ENCODE measurements at places on chromosomes 5 and 9.

- peak; percentile 66 for DNase-seq
Measured at GRCh38 chr5:37370550-37370863, 399 bp downstream of the NUP155 start.

DNA sequence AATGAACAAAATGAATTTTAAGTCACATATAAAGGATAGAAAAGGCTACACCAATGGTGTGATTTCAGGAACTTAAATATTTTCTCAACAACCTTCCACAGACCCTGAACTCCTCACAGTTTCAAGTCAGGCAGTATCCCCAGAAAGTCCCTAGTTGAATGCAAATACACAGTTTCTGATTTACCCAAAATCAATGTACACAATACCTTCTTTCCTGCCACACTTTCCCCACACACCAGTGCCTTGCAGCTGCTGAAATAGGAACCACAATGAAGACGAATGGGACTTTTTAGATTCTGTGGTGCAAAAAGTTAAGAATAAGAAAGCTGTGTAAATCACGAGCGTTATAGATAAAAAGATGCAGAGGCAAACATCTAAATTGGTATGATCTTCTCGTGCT is 552.4 kb upstream of the MEF2C start:
- DNase-seq = no peak

DNA sequence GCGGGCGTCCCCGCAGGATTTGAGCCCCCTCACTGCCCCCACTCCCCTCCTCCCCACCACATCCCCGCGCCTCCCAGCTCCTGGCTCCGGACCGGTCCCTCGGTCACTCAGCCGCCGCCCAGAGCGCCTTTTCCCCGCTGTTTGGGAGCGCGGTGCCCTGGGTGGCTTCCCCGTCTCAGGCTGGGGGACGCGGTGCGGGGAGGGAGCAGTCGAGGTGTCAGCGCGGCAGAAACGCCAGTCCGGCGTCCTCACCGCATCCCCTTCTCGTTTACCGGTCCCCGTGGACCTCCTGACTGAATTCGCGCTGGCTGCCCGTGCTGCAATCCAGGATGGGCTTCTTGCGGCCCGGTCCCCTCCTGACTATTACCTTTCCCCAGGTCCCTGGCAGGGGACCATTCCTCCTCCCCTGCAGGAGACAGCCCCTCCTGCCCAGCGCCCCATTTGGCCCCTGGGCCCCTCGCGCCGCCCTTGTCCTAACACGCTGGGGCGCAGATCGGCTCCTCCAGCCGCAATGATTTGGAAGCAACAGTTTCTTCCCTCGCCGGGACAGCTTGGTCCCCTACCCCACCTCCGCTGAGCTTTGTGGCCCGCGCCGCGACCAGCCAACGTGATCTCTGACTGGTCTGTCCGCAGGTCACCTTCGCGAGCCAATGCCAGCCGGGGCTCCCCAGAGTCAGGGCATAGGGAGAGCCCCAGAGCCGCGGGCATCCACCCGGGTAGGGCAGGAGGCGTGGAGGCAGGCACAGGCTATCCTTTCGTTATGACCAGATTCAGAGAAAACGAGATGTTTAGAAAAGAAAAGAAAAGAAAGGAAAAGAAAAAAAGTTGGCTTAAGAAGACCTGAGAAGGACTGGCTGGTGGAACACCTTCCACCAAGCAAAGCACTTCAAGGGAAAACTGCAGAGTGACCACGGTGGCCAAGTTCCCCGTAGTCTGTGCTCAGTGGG is 1.2 kb downstream of the ANKRD33B start:
- no peak for DNase-seq

DNA sequence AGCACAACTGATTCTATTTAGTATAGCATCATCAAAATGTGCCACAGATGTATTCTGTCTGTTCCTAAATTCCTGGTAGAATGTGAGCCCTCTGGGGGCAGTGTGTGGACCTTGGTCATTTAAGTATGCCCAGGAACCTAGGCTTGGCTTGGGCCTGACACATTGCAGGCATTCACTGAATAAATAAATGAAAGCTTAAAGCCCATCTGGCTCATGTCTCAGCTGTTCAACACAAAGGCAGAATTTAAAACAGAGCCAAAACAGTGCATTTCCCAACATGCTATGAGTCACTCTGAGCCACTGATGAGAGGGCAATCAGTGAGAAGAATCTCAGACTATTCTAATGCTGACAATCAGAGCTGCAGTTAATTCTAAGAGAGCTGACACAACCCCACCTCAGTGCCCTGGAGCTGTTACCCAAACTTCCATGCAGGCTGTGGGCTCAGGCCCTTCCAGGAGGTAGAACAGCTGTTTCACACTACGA is 8.1 kb downstream of the FAM193B start:
- no peak for DNase-seq

DNA sequence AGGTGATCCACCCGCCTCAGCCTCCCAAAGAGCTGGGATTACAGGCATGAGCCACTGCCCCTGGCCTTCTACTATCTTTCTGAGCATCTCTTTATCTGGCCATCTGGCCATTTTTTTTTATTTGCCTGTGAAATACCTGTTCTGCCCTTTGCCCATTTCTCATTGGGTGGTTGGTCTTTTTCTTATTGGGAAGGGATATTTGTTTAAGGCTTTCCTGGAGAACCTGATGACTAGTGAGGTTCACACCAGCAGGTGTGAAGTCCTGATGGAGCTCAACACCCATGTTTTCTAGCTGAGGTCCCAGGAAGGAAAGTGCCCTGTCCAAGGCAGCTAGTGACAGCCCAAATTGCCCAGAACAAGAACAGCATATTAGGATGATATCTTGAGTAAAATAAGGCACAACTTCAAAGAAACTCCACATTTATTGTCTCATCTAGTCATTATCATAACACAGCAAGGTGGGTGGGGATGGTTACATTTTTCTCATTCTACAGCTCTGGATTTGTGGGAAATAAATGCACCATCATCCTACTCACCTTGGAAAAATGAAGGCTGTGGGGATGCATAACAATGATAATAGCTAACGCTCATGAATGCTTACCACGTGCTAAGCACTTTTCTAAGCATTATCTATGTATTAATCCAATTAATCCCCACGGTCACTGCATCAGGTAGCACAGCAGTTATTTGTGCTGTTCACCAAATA is 20.3 kb downstream of the SLC36A3 start:
- no peak for DNase-seq

GRCh38 chr5:59621477-59621876 is 272.0 kb downstream of the PDE4D start:
- DNase-seq = no peak

DNA sequence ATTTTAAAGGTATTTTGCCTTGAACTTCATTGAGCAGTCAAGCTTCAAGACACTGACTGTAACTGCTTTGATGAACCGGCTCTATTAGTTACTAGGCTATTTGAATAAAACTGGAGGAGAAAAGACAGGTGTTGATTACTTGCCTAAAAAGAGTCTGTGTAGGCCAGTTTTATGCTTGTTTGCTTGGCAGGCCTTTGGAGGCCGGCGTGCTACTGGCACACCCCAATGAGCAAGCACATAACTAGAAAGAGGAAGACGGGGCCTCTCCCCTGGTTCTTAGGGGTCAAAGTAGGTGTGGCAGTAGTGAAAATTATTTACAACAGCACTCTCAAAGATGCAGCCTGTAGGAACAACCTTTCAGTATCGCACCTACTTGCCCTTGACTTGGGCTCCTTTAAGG is 2.1 kb upstream of the ZFR start:
- DNase-seq = no peak

DNA sequence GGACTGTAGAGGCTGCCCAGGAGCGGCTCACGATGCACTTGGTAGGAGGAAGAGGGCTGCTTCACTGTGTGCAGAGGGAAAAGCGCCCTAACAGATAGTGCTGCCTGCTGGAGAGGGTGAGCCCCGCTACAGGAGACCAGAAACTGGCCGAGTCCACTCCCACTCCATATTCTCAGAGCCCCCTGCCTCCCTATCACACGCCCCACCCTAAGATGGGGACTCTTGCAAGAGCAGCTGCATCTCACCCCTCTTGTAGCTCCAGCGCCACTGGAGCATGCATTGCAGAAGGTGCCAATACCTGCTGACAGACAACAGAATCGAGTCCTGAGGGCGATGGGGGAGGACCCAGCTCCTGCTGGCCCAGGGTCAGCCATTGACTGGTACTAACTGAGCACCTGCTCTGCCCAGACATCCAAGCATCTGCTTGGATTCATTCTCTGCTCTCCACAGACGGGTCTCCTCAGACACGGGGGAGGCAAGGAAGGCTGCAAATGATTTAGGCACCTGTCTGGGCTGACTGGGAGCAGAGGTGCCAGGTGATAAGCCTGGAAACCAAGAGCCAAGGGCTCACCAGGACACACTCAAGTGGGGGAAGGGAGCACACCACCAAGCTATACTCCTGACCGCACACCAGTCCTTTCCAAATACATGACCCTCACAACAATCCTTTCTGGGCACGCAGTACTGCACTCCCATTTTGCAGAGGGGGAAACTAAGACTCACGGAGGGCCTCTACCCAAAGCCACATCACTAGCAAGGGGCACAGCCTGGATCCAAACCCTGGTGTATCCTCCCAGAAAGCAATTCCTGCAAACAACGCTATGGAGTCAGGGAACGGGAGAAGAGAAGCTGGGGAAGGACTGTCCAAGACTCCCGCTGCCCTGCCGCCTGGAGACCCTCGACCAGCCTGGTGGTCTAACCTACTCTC is 1.6 kb downstream of the BICD2 start:
- no peak for DNase-seq

DNA sequence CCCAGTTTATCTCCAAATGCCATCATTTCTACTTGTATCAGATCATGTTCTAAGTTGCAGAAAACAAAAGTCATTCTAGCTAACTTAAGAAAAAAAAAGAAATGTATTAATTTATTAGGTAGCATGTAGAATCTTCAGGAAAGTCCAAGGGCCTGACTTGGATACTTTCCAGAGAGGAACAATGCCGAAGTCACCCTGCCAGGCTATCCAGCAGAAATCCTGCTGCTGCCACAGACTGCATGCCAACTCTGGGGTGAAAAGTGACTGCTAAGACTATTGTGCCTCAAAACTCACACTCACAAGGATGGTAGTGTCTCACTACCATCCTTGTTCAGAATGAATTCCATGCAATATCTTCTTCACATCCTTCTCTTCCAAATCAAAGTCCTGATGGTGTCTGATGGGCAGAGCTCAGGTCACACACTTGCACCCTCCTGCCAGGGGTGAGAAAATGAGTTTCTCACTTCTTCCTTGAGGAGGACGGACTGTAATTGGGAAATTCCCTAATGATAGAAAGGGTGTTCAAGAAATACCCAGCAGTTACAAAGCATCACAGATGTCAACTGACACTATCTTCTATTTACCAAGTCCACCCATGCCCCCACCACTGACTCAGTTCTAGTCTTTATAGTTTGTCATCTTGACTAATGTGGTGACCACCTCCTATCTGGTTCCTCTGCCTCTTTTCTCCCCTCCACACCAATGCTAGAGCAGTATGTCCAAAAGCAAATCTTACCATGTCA is 279.4 kb downstream of the CWC27 start:
- DNase-seq = no peak

- no peak for DNase-seq
Measured at GRCh38 chr5:135747824-135748223, 86.6 kb upstream of the SLC25A48 start.

- DNase-seq = no peak
Measured at GRCh38 chr9:105050296-105050695, 122.3 kb upstream of the ABCA1 start.

DNA sequence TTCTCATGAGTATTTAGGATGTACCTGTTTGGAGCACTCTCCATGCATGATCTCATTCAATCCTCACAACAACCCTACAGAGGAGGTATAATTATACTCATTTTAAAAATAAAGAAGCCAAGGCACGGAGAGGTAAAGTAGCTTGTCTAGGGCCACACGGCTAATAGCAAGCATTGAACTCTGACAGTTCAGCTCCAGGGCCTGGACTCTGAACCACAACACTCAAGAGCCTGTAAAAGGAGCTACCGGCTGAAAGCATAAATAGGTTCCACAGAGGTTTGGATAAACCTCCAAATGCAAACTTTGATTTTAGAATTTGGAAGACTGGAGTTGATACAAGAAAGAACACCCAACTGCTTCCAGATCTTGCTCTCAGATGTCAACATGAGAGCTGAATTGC is 41.2 kb downstream of the ARHGEF37 start:
- DNase-seq = no peak

GRCh38 chr5:97165726-97166125 is 17.3 kb downstream of the RIOK2 start:
- DNase-seq = no peak

- no peak for DNase-seq
Measured at GRCh38 chr5:92567831-92568450, 1013.1 kb downstream of the NR2F1-AS1 start.

DNA sequence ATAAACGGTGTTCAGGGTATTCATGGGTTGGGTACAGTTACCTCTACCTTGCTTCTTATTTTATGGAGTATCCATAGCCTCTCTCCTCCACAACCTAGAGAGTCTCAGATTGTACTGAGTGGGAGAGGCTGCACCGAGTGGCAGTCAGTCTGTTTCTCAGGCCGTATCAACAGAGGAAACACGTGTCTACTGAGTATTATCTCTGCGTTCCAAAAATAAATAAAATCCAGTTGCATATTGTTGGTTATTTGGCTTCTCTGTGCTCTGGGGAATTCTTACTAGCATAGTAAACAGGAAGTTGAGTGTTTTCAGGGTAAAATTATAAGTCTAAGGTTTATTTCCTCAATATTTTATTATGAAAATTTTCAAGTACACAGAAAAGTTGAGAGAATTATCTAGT is 231.0 kb downstream of the ARHGEF28 start:
- DNase-seq = no peak

- no peak for DNase-seq
Measured at GRCh38 chr5:28648108-28648507, 1609.7 kb upstream of the CDH9 start.

DNA sequence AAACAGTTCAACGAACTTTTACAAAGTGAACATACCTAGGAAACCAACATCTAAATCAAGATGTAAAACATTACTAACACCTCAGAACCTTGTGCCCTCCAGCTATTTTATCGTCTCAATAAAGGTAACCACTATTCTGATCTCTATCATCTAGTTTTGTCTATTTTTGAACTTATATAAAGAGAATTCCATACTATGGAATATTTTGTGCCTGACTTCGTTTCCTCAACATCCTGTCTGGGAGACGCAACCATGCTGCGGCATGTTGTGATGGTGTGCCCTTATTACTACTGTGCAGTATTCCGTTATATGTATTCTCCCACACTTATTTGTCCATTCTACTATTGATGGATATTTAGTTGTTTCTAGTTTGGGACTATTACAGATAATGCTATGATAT is 99.2 kb downstream of the NR6A1 start:
- DNase-seq = no peak

- DNase-seq = no peak
Measured at GRCh38 chr9:90124961-90125360, 517.7 kb downstream of the DIRAS2 start.

GRCh38 chr5:150272531-150272930 is 17.0 kb downstream of the CAMK2A start:
- DNase-seq = peak; percentile 63

- no peak for DNase-seq
Measured at GRCh38 chr9:17719053-17719452, 140.2 kb downstream of the SH3GL2 start.

DNA sequence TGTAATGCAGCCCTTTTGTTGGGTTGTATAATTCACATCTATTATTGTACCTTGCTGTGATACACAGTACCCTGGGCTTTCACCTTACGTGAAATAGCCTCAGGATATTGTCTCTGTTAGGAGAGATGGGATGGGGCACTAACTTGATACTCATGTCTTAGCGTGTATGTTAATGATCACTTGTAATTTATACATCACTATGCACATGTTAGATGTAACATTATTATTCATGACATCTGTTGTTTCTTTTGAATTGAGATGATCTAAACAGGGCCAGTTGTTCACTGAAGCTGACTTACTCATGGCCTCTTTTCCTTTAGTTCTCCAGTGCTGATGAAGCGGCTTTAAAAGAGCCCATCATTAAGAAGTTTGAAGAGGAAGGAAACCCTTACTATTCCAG is 65.2 kb downstream of the MCCC2 start:
- DNase-seq = no peak
